Astrocyte (in vitro differentiated cells and primary cell): ENCODE measurements at places on chromosomes 1 and 21. TPM values are rescaled to one million over a fixed set of nuclear protein-coding genes. Genes with fewer than 3 reads are reported as not detected.
A peak's percentile ranks its signal among the peaks of the same experiment; 100 is the strongest.

The FMN2 gene
- total RNA-seq = 2.1 and 2.4 TPM in 2 replicates

- peak; percentile 57 for DNase-seq
Observed at GRCh38 chr1:111515291-111516004, 12.0 kb upstream of the ADORA3 start.

GRCh38 chr1:178408871-178409270 lies 87.9 kb downstream of the CLEC20A start:
- DNase-seq = no peak

GRCh38 chr1:93783876-93784275 lies 95.1 kb downstream of the DNTTIP2 start:
- no peak for DNase-seq

DNA sequence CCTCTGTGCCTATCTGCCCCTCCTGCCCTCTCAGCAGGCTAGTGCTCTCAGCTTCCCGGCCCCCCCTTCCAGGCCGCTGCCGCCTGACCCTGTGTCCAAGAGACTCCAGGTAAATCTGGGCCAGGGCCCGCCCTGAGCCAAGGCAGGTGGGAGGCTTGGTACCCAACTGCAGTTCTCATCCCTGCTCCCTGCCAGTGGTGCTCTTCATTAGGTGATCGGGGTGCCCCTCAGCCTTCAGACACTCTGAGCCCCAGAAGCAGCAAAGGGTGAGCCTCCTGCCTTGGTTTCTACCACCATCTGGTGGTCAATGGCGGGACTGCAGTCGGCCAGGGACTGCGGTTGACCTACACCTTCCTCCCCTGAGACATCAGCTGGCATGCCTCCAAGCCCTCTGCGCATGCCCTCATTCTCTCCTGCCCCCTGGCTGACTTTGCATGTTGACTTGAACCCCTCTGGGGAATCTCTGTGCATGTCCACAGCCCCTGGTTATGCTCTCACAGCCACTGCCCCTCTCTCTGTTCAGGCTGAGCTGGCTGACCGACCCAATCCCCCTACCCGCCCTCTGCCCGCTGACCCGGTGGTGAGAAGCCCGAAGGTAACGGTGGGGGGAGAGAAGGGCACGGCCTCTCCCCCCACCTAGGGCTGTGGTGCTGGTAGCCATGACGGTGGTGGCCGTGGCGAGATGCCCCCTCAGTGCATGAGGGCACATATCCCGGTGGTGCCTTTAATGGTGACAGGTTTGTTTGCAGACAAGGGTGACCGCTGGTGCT lies 2.0 kb upstream of the EFNA4 start:
- DNase-seq = peak; percentile 39
